ENCODE measurements at places on chromosomes 7 and 10. TPM values are rescaled to one million over a fixed set of nuclear protein-coding genes. Genes with fewer than 3 reads are reported as not detected.

- DNase-seq: no peak
- H3K27ac ChIP-seq: no peak overlapping the region
- no peaks in the 10 kb centered on the region for H3K36me3 ChIP-seq
- H3K27me3 ChIP-seq: no peaks in the 10 kb centered on the region
- no peaks in the 10 kb centered on the region for H3K4me1 ChIP-seq
- H3K4me3 ChIP-seq: no peak overlapping the region
Observed at GRCh38 chr10:36446881-36447280, 678.5 kb upstream of the ANKRD30A start.

- H3K27ac ChIP-seq: no peak overlapping the region
- H3K27me3 ChIP-seq: peaks cover 2% of the 10 kb centered on the region
- no peak for DNase-seq
- H3K4me3 ChIP-seq: no peak overlapping the region
- no peaks in the 10 kb centered on the region for H3K36me3 ChIP-seq
Observed at GRCh38 chr10:75335983-75336382, 65.6 kb downstream of the ZNF503 start.

- H3K27me3 ChIP-seq: no peaks in the 10 kb centered on the region
- no peaks in the 10 kb centered on the region for H3K36me3 ChIP-seq
- H3K4me3 ChIP-seq: no peak overlapping the region
- no peak overlapping the region for H3K27ac ChIP-seq
- DNase-seq: no peak
Observed at GRCh38 chr7:146201945-146202344, 85.3 kb downstream of the CNTNAP2 start.

DNA sequence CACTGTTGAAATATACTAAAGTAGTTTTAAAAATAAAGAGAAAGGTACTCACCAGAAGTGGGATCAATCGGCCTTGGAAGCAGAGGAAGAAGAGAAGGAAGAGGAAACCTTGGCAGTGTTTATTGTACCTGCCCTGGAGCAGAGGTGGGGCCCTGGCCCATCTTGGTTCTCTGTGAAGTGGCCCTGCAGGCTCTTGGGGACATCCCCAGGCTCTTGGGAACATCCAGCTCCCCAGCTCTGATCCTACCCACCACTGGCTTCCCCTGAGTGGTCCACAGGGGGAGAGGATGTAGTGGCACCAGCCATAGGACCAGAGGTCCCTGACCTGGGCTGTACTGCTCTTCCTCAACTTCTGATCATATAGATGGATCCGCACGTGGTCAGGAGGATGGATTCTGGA lies 22.3 kb upstream of the RET start:
- no peak for DNase-seq
- no peak overlapping the region for H3K27ac ChIP-seq
- H3K36me3 ChIP-seq: no peaks in the 10 kb centered on the region
- H3K27me3 ChIP-seq: no peaks in the 10 kb centered on the region
- no peaks in the 10 kb centered on the region for H3K4me1 ChIP-seq

GRCh38 chr10:5589011-5589660 lies 64.4 kb downstream of the CALML3 start:
- H3K4me3 ChIP-seq: no peak overlapping the region
- H3K36me3 ChIP-seq: no peaks in the 10 kb centered on the region
- no peaks in the 10 kb centered on the region for H3K4me1 ChIP-seq
- H3K27me3 ChIP-seq: no peaks in the 10 kb centered on the region
- no peak for DNase-seq

GRCh38 chr7:141436575-141437075 lies 114.6 kb upstream of the AGK start:
- DNase-seq: no peak
- H3K27me3 ChIP-seq: no peaks in the 10 kb centered on the region
- H3K36me3 ChIP-seq: no peaks in the 10 kb centered on the region

DNA sequence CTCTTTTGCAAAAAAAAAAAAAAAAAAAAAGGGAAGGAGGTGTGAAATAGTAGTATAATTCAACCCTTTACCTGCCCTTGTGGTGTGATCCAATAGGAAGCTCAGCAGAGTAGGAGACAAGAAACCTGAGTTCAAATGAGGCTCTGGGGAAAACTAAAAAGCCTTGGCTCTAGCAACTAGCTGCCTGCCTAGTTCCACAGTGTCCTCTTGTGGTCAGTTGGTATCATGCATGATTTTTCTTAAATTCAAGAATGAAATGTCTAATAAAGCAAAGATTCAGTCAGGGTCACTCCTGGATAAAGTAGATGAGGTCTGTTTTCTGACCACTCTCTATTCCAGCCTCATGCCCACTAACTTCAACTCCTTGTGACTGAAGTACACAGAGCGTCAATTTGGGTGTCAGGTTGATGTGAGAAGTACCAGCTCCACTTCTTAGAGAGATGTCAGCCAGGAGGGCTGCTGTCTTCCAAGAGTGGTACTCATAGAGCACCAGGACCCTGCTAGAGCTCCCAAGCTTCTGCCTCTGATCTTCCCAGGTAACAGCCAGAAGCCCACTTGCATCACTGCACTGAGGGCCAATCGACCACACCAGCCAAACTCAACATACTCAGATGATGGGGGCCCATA lies 10.5 kb downstream of the LSM5 start:
- no peak for DNase-seq
- no peaks in the 10 kb centered on the region for H3K36me3 ChIP-seq
- H3K4me1 ChIP-seq: no peaks in the 10 kb centered on the region

- H3K27me3 ChIP-seq: no peaks in the 10 kb centered on the region
- H3K4me3 ChIP-seq: no peak overlapping the region
- H3K36me3 ChIP-seq: no peaks in the 10 kb centered on the region
- no peaks in the 10 kb centered on the region for H3K4me1 ChIP-seq
- DNase-seq: no peak
- no peak overlapping the region for H3K27ac ChIP-seq
Observed at GRCh38 chr10:16049050-16049449, 188.7 kb upstream of the MINDY3 start.

- H3K27me3 ChIP-seq: no peaks in the 10 kb centered on the region
- peaks cover 26% of the 10 kb centered on the region for H3K4me1 ChIP-seq
- no peak overlapping the region for H3K27ac ChIP-seq
Observed at GRCh38 chr10:124285587-124286527, 132.9 kb downstream of the OAT start.

GRCh38 chr10:67151471-67151870 lies 225.6 kb downstream of the LRRTM3 start:
- H3K4me1 ChIP-seq: no peaks in the 10 kb centered on the region
- H3K4me3 ChIP-seq: no peak overlapping the region
- no peak for DNase-seq
- no peak overlapping the region for H3K27ac ChIP-seq
- no peaks in the 10 kb centered on the region for H3K27me3 ChIP-seq

GRCh38 chr10:116848032-116848943 lies 1.0 kb upstream of the ENO4 start:
- no peaks in the 10 kb centered on the region for H3K36me3 ChIP-seq
- peak; percentile 50 for DNase-seq
- H3K4me1 ChIP-seq: peaks cover 15% of the 10 kb centered on the region
- H3K27ac ChIP-seq: no peak overlapping the region
- H3K4me3 ChIP-seq: no peak overlapping the region

- H3K4me1 ChIP-seq: peaks cover 31% of the 10 kb centered on the region
- no peak for DNase-seq
- H3K27me3 ChIP-seq: no peaks in the 10 kb centered on the region
- no peak overlapping the region for H3K4me3 ChIP-seq
- H3K36me3 ChIP-seq: no peaks in the 10 kb centered on the region
Observed at GRCh38 chr10:119396008-119396708, 146.4 kb downstream of the RGS10 start.

- no peak overlapping the region for H3K27ac ChIP-seq
- DNase-seq: no peak
- peaks cover 3% of the 10 kb centered on the region for H3K4me1 ChIP-seq
Observed at GRCh38 chr10:61313460-61313859, 139.7 kb downstream of the TMEM26 start.

GRCh38 chr7:147798001-147798400 lies 792.6 kb upstream of the C7orf33 start:
- no peaks in the 10 kb centered on the region for H3K27me3 ChIP-seq
- H3K4me1 ChIP-seq: no peaks in the 10 kb centered on the region
- no peak overlapping the region for H3K4me3 ChIP-seq

- no peak for DNase-seq
- no peaks in the 10 kb centered on the region for H3K4me1 ChIP-seq
- H3K27me3 ChIP-seq: no peaks in the 10 kb centered on the region
- no peak overlapping the region for H3K27ac ChIP-seq
- H3K36me3 ChIP-seq: no peaks in the 10 kb centered on the region
Observed at GRCh38 chr10:51585742-51586141, 113.7 kb downstream of the CSTF2T start.

DNA sequence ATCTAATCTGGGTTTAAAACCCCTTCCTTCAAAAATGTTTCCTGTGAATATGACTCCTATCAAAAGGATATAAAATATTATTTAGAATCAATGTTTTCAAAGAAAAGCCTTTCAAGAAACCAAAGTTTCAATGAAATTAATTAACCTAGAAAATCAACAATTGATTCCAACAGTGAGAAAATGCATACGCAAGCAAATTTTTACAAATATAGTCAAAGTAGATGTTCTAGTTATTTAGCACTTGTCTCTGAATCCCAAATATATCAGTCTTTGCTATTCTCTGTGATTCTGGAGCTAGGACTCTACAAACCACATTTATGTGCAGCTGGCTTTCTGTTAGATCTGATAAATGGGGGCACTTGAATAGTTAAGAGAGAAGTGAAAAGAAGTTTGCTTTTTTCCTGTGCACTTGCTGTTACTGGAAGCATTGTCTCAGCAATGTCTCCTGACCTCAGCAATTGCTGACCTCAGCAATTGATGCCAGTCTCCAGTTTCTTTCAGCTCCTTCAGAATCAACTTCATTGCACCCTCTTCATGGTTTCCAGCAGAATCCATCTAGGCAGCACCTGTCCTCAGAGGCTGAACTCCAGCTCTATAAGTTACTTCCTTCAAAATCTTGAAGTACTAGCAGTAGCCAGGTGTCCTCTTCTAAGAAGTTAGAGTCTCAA lies 879.9 kb upstream of the LRRN3 start:
- H3K4me3 ChIP-seq: no peak overlapping the region
- no peak for DNase-seq

DNA sequence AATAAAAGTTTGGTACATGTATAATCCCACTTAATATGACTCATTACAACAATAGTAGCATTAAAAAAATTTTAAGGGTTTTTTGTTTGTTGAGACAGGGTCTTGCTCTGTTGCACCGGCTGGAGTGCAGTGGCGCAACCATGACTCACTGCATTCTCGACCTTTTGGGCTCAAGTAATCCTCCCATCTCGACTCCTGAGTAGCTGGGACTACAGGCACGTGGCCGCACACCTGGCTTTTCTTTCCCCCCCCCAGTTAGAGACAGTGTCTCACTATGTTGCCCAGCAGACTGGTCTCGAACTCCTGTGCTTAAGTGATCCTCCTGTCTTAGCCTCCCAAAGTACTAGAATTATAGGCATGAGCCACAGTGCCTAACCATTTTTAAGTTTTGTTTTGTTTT lies 40.7 kb downstream of the KMT2C start:
- H3K4me3 ChIP-seq: no peak overlapping the region
- DNase-seq: no peak
- H3K27me3 ChIP-seq: no peaks in the 10 kb centered on the region
- no peaks in the 10 kb centered on the region for H3K36me3 ChIP-seq

GRCh38 chr10:97514344-97514743 lies 15.6 kb downstream of the UBTD1 start:
- H3K27ac ChIP-seq: no peak overlapping the region
- no peaks in the 10 kb centered on the region for H3K27me3 ChIP-seq
- no peak for DNase-seq
- H3K36me3 ChIP-seq: no peaks in the 10 kb centered on the region
- H3K4me3 ChIP-seq: no peak overlapping the region

GRCh38 chr10:132532179-132532578 lies 5.4 kb upstream of the INPP5A start:
- H3K27me3 ChIP-seq: no peaks in the 10 kb centered on the region
- H3K36me3 ChIP-seq: no peaks in the 10 kb centered on the region
- H3K27ac ChIP-seq: no peak overlapping the region
- H3K4me3 ChIP-seq: no peak overlapping the region

DNA sequence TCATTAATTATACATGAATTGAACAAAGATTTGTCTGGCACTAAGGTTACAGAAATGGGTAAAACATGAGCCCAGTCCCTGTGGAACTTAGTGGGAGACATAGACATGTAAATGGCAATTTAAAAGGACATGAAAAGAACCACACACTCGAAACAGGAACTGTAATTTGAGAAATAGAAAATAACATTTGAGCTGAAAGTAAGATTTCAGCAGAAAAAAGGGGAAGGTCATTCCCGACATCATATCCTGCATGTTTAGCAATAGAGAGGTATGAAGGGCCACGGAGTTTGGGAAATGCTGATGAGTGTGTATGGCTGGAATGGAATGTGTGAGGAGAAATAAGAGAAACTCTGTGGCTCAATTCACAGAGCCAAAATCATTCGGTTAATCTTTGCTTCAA lies 175.4 kb upstream of the AHR start:
- no peaks in the 10 kb centered on the region for H3K36me3 ChIP-seq
- no peak overlapping the region for H3K27ac ChIP-seq
- no peak overlapping the region for H3K4me3 ChIP-seq
- no peak for DNase-seq
- H3K27me3 ChIP-seq: peaks cover 3% of the 10 kb centered on the region

- H3K36me3 ChIP-seq: no peaks in the 10 kb centered on the region
- no peak overlapping the region for H3K27ac ChIP-seq
- peaks cover 6% of the 10 kb centered on the region for H3K4me1 ChIP-seq
- no peak overlapping the region for H3K4me3 ChIP-seq
- no peaks in the 10 kb centered on the region for H3K27me3 ChIP-seq
Observed at GRCh38 chr10:128032466-128032865, 93.8 kb downstream of the MKI67 start.

- no peak overlapping the region for H3K4me3 ChIP-seq
- DNase-seq: no peak
- H3K27ac ChIP-seq: no peak overlapping the region
- no peaks in the 10 kb centered on the region for H3K36me3 ChIP-seq
Observed at GRCh38 chr7:87113077-87113476, 39.2 kb upstream of the DMTF1 start.

CCL24 gene
- not detected for total RNA-seq

OGDHL gene
- not detected for total RNA-seq

CLDN12 gene
- total RNA-seq: 0.71 TPM

INA gene
- total RNA-seq: not detected

ASB15 gene
- not detected for total RNA-seq

TMEM130 gene
- not detected for total RNA-seq

WIPF3 gene
- total RNA-seq: not detected

TMEM176B gene
- total RNA-seq: not detected

KAZALD1 gene
- total RNA-seq: not detected

LRRC4 gene
- 0.79 TPM for total RNA-seq

GPR141 gene
- total RNA-seq: 30.2 TPM

Data from natural killer cell (primary cell).